ENCODE measurements at places on chromosomes 3 and 15.

DNA sequence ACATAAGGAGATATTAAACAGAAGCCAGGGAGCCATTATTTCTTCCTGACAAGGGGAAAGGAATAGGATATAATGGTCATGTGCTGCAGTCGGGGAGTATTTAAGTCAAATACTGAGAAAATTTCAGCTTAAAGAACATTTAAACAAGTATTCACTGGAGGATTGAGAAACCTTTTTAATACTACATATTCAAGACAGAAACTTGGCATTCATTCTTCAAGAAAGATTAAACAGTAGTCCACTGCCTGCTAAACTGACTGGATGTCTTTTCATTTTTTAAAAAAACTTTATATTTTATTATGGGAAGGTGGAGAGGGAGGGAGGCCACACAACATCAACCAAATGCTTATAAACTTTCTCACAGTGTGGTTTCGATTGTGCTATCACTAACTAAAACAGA, 107.4 kb upstream of the CBLB start:
- no peak for DNase-seq

DNA sequence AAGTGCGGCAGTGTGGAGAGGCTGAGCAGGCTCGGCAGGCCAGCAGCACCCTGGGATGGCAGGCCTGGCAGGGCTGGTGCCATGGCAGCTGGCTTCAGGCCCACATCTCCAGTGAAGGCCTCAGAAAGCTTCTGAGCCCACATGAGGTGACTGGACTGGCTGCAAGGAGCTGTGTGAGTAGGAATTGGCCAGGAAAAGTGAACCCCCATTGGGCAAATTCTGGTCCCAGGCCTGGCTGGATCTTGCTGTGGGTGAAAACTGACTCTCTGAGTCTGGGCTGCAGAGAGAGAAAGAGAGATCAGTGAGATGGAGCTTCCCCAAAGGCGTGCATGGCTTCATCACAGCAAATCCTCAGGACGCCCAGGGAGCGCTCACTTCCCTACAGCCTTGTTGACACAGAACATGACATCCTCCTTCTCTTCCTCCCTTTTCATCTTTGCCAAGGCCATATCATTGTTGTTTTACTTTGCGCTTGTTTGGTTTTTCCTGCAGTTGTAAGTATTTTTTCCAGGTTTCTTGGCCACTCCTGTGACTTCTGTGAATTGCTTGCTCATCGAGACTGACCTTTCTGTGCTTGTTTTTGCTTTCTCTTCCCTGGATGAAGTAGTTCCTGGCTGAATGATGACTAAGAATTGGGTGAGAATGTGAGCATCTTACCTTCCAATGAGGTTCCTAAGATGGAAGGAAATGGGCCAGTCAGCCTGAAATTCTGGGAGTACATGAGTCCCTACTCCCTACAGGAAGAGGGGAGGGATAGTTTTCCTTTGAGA, 299.1 kb downstream of the TLE3 start:
- no peak for DNase-seq

- DNase-seq = no peak
These were observed 193.9 kb downstream of the TLE3 start for GRCh38 chr15:69903470-69904469.

- DNase-seq = no peak
These were observed 153.5 kb downstream of the ATP10A start for GRCh38 chr15:25709437-25710159.

DNA sequence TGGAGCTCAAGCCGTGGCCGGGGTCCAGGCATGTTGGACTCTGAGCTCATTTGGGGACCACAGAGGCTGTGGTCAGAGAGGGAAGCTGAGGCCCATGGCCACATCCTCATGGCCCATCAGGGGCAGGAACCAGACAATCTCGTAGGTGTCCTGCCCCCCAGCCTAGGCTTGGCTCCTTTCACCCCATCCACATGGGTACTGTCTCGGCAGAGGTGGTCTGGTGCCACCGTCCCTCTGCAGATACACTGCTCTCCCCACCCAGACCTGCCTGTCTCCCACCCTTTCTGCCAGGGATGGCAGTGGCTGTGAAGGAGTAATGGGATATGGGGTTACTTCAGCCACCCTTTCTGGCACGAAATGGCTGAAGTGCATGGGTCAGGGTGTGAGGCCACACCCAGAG, 7.9 kb downstream of the PRSS50 start:
- no peak for DNase-seq

- no peak for DNase-seq
These were observed 286.0 kb upstream of the SUCLG2 start for GRCh38 chr3:67940210-67940952.

DNA sequence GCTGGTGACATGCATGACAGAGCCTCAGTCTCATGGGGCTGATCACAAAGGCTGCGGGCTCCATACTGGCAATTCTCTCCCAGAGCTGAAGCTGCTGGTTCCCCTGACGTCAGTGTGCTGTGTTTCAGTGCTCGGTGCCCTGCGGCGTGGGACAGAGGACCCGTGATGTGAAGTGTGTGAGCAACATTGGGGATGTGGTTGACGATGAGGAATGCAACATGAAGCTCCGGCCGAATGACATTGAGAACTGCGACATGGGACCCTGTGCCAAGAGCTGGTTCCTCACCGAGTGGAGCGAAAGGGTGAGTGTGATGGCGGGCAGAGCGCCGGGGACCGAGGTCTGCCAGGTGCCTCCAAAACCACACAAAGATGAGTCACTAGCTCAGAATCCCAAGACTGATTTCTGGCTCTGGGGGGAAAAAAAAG, 62.0 kb upstream of the NR2E3 start:
- no peak for DNase-seq

- peak; percentile 55 for DNase-seq
These were observed 1.3 kb downstream of the TNK2 start for GRCh38 chr3:195906865-195907683.

GRCh38 chr3:99366663-99367429, 271.5 kb upstream of the COL8A1 start:
- DNase-seq = no peak

DNA sequence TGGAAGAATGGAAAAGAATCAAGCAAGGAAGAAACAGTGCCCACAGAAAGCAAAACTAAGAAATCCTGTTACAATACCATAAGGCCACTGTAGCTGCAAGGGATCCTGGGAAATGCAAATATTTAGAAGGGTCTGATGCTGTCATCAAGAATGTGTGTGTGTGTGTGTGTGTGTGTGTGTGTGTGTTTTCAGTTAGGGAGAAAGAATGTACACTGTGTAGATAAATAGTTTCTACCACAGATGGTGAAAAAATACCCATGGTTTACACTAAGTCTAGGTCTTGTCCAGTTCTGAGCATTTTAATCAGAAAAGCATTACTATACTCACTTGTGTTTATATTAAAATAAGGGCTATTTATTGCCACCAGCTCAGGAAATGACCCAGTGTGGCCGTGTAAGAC, 355.0 kb downstream of the RBMS3 start:
- DNase-seq = no peak

GRCh38 chr3:13040361-13041074, 32.7 kb downstream of the IQSEC1 start:
- DNase-seq = no peak

GRCh38 chr3:182118066-182118465, 406.3 kb downstream of the SOX2 start:
- DNase-seq = no peak

DNA sequence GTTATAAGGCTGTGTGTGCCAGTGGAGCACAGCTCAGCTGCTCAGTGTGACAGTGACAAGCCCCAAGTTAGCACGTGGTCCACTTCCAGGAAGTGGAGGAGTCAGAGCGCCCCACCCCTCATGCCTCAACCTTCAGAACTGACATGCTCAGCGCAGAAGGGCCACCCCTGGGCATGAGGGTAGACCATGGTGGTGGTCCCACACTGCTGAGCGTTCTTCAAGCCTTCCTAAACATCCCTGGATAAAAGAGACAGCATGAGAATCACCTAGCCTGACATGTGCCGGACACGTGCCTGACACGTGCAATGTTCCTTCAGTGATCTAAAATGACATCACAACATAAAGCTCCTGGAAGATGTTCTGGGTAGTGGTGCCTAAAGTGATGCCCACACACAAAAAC, 16.8 kb downstream of the ATP10A start:
- DNase-seq = no peak

DNA sequence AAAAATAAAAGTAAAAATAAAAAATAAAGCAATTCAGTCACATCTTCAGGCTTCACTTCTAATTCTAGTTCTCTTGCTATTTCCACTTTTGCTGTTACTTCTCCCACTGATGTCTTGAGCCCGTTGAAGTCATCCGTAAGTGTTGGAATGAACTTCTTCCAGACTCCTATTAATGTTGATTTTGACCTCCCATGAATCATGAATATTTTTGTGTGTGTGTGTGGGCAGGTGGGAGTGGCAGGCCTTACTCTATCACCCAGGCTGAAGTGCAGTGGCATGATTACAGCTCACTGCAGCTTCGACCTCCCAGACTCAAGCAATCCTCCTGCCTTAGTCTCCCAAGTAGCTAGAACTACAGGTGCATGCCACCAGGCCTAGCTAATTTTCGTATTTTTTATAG, 10.7 kb downstream of the USP4 start:
- DNase-seq = no peak

- no peak for DNase-seq
These were observed 62.8 kb downstream of the LRIG1 start for GRCh38 chr3:66438046-66438445.

GRCh38 chr3:87694678-87695077, 364.1 kb downstream of the CGGBP1 start:
- DNase-seq = no peak

- no peak for DNase-seq
These were observed 165.8 kb downstream of the GOLIM4 start for GRCh38 chr3:167929968-167930367.

DNA sequence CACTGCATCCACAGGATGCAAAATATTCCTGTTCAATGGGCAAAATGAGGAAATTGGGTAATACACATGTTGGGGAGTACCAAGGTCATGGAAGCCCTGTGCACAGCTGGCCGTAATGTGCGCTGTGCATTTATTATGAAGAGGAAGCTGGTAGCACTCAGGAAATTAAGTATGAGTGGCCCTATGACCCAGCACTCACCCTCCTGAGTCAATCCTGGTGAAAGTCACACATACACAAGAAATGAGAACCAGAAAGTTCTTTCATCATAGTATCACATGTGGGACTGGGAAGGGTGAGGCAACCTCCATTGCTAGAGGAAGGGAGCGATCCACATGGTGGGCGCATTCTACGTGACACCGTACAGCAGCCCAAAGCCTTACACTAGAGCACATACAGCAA, 11.4 kb upstream of the PRR20G start:
- DNase-seq = no peak

DNA sequence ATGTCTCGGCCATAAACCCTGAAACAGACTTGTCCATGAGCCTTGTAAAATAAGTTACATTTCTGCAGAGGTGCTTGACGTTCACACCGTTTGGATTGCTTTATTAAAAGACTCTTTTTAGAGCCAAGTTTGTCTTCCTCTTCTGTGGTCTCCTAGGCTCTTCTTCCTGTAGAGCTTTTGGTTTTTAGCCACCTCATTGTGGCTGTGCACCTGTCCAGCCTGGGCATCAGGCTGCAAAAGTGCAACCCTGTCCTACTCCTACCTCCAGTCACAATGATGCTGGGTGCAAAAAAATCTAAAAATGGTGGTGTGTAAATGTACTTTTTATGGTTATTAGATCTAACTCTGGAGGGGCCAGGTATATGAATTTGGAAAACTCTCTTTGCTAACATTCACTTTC, 2.8 kb upstream of the RIOX2 start:
- DNase-seq = no peak

GRCh38 chr3:197006860-197007259, 22.8 kb downstream of the MELTF start:
- no peak for DNase-seq

GRCh38 chr15:71683411-71684274, 126.7 kb upstream of the NR2E3 start:
- no peak for DNase-seq

GRCh38 chr3:157922614-157923013, 183.6 kb downstream of the SHOX2 start:
- DNase-seq = no peak

DNA sequence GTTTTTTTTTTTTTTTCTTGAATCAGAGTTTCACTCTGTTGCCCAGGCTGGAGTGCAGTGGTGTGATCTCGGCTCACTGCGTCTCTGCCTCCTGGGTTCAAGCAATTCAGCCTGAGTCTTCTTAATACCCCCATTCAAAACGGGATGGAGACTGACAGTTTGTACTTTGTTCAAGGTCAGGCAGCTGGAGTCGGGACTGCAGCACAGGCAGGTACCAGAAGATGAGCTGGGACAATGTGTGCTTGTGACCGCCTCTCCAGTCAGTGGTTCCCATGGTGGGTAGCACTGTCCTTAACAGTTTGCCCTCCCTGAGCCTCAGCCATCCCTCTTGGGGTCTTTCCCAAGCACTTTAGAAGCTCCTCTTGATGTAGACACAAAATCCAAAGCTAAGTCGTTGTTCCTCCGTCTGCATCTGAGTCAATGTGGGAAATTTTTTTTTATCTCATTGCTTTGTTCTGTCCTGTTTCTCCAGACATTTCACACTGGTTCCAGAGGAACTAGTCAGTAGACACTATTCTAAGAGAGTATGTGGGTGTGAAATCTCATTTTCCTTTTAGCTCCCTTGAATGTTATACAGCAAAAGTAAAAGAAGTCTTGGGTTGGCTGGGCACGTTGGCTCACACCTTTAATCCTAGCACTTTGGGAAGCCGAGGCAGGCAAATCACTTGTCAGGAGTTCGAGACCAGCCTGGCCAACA, 5.3 kb upstream of the TTLL13 start:
- DNase-seq = no peak

DNA sequence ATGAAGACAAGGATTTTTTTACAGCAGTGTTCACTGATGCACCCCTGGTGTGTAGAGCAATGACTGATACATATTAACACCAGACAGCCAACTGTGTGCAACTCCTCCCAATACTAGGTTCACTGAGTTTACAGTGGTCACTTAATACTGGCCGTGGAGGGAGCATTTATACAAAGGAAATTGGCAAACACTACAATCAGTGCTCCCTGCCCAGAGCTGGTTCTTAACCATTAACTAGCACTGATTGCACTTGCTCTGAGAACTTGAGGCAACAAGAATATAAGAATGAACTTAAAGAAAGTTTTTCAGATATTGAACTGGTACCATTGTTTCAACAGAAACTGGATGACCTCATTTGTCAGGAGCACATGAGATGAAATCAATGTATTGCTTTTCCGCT, 110.6 kb downstream of the MAGI1 start:
- no peak for DNase-seq

Data from hypothalamus (tissue), 51 donors.